SHP77 treated with DMSO at 0.1 percent for 48 hours (cell line): ENCODE measurements at places on chromosomes 3 and 15.

- DNase-seq = no peak
Measured at GRCh38 chr3:97829198-97829597, 7.4 kb downstream of the CRYBG3 start.

GRCh38 chr15:62067448-62068044, 769 bp downstream of the C2CD4A start:
- DNase-seq = no peak

DNA sequence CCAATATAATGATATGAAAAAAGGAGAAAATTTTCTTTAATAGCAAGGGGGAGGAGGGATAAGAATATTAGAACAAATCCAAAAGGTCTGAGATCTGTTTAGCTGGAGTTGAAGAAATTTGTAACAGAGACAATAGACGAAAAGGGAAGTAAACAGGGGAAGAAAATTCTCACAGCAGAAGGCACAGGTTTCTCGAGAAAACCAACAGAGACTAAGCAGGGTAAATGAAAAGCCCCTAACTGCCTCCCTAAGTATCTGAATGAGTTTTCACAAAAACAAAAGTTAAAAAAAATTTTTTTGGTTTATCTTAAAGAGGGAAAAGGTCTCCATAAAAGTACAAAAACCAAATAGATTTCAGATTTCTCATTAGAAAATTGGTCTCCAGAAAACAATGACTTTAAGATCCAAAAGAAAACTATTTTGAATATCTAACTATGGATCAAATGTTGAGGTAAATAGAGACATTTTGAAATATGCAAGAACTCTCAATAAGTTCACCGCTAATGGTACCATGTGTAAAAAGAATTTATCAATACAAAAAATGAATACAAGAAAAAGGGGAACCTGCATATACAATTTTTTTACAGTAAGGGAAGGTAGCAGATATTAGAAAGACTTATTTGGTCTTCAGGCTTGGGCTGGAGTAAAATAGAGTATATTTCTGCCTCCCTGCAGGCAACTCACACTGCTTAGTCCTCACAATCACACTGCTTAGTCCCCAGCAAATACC, 23.9 kb upstream of the NEK10 start:
- DNase-seq = no peak

- DNase-seq = no peak
Measured at GRCh38 chr3:66754613-66755012, 243.5 kb upstream of the KBTBD8 start.

DNA sequence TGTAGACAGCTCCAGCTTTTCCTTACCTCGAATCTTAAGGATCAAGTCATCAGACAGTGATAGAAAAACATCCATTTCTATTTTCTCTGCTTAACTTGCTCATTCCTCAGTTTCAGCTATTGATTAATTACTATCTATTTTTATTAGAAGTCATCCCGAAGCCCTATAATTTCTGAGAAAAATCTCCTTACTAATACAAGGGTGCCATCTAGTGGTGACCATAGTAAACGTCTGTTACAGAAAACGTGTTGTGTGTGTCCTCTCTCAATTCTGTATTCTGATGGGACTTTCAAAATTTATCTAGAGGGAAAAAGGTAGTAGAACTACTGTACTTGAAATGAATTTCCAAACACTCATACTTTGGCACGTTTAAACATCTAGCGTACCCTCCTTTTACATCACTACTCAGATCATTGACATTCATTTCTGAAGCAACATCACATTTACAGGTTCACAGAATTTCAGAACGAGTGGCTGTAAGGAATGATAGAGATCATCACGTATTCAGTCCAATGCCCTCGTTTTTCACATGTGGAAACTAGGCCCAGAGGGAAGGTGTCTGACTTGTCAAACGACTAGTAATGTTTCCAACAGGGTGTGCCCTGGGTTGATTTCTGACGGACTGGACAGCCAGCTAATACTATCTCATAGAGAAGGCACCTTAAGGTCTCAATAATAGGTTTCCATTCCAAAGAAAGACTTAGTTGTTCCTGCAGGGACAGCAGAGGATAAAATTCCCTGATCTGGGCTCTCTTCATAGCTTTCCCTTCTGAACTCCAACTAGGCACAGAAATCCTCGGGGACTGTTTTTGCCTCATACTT, 25.6 kb downstream of the HACD2 start:
- peak; percentile 19 for DNase-seq

GRCh38 chr3:120446891-120447668, 3.7 kb downstream of the FSTL1 start:
- no peak for DNase-seq

DNA sequence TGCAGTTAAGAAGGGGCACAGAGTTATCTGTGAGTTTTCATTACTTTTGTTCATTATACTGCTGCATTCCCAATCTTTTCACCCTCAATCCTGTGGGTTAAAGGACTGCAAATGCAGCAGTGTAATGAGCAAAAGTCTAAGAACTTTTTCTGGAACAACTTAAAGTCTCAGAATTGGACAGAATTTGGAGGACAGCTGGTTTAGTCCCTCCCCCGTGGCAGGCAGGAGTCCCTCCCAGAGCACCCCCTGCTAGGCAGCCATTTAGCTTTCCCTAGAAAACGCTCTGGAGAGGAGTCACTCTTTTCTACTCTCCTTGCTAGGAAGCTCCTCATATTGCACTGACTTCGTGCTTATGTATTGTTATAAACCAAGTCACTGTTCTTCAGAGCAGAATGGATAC, 156.3 kb upstream of the UBE2E1 start:
- DNase-seq = no peak

DNA sequence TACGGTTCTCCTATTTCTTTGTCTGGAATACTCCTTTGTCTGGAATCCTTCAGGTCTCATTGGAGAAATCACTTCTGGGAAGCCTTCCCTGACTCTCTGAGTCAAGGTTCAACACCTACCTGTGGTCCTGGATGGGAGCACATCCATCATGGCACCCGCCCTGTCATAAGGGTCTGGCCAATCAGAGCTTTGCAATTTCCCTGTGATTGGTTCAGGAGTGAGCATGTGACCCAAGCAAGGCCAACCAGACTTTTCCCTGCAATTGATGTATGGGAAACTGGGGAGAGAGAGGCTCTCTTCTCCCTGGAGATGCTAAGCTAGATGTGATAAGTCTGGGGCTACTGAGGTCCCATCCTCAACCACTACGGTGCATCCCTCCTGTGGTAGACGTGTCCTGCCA, 8.1 kb downstream of the FAM3D start:
- DNase-seq = no peak

- DNase-seq = peak; percentile 71
Measured at GRCh38 chr3:15859507-15860013, 61.8 kb upstream of the ANKRD28 start.

- no peak for DNase-seq
Measured at GRCh38 chr15:39083213-39083612, 497.7 kb upstream of the THBS1 start.

DNA sequence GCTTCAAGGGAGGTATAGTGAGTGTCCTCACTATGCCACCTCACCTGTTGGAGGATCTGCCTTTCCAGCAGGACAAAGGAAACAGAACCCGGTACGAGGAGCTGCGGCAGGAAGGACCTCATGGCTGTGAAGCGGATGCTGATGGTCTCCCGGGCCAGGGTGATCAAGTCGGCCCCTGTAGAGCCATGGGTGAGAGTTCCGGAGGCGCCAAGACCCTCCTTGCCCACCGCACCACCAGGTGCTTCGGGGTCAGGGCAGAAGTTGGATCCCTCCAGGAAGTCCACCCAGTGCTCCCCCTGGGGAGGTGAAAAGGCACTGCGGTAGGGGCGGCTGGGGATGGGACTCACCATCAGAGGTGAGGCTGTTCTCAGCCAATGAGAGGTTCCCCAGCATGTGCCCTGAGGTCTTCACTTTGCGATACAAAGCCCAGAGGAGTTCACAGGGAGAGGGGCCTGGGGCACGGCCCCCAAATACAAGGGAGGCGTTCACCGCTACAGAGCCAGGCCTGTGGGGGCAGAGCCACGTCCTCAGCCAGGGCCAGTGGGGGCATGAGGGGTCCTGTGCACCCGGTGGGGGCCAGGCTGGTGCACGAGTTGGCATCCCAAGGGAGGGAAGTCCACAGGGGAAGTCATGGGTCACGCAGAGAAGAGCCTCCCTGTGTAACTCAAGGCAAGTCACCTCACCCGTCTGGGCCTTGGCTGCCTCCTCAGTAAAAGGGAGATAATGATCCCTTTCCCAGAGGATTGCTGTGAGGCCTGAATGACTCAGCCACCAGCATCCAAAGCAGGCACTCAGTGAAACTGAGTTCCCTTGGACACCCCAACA, 27.7 kb downstream of the C15orf39 start:
- no peak for DNase-seq

DNA sequence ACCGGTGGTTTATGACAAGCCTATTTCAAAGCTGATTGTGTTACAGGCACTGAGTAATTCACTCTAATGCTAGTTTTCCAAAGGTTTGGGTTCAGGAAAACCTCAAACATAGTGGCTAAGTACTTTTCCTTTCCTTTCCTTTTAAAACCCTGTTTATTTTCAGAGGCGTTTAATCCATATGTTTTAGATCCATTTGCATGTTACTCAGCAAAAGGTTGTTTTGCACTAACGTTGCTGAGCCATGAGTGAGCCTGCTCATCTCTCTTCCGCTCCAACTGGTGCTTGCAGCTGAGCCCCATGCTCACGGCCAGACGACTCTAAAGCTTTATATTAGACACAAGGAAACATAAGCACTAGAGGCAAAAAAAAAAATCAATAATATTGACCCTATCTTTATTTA, 9.4 kb downstream of the CEMIP start:
- no peak for DNase-seq

- DNase-seq = no peak
Measured at GRCh38 chr3:67617518-67617917, 36.9 kb downstream of the SUCLG2 start.

DNA sequence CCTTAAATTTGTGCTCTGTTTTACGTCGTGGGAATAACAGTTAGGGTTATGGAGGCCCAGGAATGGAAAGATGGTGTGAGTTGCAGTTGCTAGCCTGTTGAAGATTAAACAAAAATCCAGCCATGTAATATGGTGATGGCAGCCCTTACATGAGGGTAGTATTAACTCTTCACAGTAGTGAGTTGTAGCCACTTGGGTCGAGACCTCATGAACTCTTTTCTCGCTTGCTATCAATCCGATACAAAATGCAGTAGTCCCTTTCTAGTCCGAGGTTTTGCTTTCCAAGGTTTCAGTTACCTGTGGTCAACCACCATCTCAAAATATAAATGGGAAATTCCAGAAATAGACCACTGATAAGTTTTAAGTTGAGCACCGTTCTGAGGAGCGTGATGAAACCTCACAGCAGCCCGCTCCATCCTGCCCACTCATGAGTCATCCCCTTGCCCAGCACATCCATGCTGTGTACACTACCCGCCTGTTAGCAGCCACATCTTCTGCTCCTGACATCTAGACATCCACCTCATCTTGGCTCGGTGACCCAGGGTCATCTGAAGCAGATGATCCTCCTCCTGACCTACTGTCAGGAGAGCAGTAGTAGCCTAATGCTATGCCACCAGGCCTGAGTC, 177.9 kb downstream of the CDIN1 start:
- no peak for DNase-seq

DNA sequence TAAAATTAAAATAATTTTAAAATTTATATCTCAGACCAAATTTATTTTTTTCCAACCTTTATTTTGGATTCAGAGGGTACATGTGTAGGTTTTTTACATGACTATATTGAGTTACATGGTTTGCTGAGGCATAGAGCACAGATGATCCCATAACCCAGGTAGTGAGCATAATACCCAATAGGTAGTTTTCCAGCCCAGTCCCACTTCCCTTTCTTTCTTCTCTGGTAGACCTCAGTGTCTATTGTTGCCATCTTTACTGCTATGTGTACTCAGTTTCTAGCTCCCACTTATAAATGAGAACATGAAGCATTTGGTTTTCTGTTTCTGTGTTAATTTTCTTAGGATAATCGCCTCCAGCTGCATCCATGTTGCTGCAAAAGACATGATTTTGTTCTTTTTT, 338.1 kb downstream of the EFHB start:
- no peak for DNase-seq

DNA sequence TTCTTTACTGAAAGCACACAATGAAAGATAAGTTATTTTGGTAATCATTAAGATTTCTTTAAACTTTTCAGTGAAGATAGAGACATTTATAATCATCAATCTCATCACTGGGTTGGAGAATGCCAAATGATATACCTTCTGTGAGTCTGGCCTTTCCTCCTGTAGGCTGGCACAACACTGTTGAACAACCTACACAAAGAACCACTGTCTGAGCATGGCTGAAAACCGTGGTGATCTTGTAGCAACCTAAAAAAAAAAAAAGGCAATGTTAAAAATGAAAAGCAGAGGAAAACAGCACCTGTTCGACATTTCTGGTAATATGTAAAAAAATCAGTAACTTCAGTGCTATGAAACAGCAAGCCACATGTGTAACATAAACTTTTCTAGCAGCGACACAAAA, 1.8 kb downstream of the RPS27L start:
- no peak for DNase-seq

- DNase-seq = no peak
Measured at GRCh38 chr3:166471074-166471767, 634.0 kb upstream of the BCHE start.

GRCh38 chr15:82143390-82144385, 97.9 kb upstream of the MEX3B start:
- no peak for DNase-seq

GRCh38 chr15:67127965-67128364, 62.6 kb downstream of the SMAD3 start:
- no peak for DNase-seq

GRCh38 chr3:108124337-108125152, 33.7 kb upstream of the CD47 start:
- no peak for DNase-seq

GRCh38 chr3:55173504-55173903, 245.6 kb upstream of the LRTM1 start:
- no peak for DNase-seq

DNA sequence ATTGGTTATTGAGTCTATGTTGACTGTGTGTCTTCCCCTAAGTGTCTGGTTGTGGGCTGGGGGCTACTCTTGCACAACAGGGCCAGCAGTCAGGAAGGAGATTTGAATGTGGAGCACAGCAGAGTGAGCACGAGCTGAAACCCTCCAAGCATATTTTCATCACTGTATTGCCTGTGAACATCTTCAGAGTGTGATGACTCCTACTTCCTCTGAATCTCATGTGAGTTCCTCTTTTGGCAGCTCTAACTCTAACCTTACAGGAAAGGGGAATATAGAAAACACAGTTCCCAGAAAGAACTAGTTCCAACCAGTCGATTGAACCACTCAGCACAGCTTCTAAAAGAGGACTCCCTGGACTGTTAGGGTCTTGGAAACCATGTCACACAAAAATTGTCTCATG, 211.6 kb downstream of the RAP2B start:
- no peak for DNase-seq

DNA sequence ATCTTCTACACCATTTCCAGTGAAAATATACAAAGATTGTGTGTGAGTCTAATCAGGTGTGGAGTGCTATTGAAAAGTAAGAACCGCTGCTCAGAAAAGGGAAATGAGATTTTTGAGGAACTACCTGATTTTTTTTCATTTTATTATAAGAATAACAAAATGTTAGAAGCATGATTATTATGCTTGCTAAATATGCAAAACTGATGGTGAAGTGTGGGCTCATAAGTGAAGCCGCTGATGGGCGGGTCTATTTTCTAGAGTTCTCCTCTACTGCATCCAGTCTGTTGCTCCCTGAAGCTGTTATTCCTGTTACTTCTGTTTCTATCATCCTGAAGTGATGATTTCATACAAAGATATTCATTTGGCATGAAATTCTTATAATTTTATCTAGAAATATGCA, 612.0 kb downstream of the CADM2 start:
- DNase-seq = no peak
